ENCODE measurements at places on chromosomes 16 and 17. TPM values are rescaled to one million over a fixed set of nuclear protein-coding genes. Genes with fewer than 3 reads are reported as not detected.

GRCh38 chr17:74822939-74823367, 36.7 kb downstream of the GRIN2C start:
- no peak for DNase-seq

Gene MMP25
- total RNA-seq: 0.62 TPM

GRCh38 chr17:65679165-65679845, 117.9 kb upstream of the AXIN2 start:
- no peak for DNase-seq

DNA sequence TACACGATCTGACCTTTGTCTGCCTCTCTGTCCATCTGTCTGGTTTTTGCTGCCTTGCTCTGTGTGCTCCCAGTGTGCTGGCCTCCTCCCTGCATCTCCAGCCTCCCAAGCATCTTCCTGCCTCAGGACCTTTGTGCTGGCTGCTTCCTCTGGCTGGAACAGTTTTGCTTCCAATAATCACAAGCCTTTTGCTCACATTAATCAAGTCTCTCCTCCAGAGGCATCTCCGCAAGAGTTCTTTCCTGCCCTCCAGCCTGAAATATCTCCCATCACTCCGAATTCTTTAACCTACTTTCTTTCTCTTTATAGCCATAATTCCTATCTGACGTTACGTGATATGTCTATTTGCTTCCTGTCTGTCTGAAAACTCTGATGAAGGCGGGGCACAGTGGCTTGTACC, 267.1 kb downstream of the ABCC12 start:
- DNase-seq: no peak

DNA sequence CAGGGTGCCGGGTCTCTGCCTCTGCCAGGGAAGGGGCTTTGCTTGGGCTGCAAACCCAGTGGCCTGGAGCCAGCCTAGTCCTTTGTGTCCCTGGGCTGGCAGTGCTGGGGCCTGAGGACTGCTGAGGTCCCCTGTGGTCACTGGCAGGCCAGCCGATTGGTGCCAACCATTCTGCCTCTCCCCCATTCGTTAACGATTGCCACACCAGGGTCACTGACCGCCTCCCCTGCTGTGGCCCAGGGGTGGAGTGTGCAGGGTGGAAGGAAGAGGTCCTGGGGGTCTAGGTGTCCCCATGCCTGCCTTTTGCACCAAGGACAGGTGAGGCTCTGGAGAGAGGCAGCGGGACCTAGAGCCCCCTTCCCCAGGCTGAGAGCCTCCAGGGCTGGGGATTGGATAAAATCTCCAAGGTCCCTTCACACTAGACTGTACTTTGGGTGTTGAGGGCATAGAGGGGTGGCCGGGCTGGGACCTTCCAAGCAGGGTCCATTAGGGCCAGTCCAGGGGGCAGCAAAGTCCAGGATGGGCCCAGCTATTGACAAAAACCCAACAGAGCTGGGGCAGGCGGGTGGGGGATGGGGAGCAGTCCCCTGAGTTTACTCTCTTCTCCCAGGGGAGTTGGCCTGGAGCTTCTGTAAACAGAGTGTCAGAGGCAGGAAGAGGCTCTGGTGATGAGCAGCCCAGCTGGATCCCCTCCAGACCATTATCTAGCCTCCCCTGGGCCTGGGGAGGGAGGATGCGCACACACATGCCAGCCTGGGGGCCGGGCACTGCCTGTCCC, 1.1 kb downstream of the VASN start:
- DNase-seq: peak; percentile 75
